ENCODE measurements at places on chromosomes 3 and 15. TPM values are rescaled to one million over a fixed set of nuclear protein-coding genes. Genes with fewer than 3 reads are reported as not detected.

Gene CCR1
- total RNA-seq = not detected

DNA sequence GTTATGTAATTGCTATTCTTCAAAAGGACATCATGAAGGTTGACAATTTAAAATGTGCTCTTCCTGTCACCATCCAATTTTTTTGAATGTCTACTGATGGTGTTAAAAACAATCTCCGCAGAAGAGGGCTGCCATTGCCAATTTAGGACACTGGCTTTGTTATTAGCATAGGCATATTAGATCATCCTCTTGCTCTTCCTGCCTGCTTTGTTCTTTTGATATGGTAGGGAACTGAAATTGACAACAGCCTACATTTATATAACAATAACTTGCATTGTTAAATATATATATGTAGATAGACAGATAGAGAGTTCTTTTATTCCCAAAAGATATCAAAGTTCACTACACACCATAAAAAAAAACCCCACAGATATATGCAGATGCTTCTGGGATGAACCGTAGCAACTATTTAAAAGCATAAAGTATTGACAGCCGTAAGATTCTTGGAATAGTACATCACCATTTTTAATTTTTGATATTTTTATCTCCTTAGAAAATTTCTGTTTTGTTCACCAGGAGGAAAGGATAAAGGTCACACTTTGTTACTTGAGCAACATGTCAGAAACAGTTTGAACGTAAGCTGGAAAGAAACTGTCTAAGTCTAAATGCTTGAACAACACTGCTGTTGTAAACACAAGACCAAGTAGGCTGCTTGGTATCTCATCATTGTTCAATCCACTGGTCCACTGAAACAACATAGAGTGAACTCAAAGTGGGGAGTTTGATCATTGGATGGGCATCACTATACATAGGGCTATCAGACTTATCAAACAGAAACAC is 66.5 kb downstream of the MDFIC2 start:
- DNase-seq = no peak

Gene DUSP7
- total RNA-seq = 20.2 TPM

Gene SLC9A9
- 1.2 TPM for total RNA-seq

Gene GOLGA6L7
- total RNA-seq = not detected

DNA sequence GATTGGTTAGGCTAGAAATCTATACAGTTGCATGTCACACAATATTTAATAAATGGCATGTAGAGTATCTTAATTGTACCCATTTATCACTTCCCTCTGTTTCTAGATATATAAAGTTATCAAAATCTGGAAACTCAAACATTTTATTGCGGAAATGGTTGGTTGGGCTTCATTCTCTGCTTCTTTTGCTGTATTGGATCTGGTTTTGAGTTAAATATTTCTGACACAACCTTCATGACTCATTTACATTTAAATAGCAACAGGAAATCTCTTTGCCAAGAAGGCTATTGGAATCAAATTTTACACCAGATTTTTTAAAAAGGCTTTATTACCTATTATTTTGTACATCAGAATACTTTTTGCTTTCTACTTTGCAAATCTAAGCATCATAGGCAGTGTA is 153.8 kb downstream of the EBLN2 start:
- no peak for DNase-seq

GRCh38 chr15:56871185-56871584 is 47.3 kb upstream of the TCF12 start:
- peak; percentile 84 for DNase-seq

Gene C3orf85
- not detected for total RNA-seq

DNA sequence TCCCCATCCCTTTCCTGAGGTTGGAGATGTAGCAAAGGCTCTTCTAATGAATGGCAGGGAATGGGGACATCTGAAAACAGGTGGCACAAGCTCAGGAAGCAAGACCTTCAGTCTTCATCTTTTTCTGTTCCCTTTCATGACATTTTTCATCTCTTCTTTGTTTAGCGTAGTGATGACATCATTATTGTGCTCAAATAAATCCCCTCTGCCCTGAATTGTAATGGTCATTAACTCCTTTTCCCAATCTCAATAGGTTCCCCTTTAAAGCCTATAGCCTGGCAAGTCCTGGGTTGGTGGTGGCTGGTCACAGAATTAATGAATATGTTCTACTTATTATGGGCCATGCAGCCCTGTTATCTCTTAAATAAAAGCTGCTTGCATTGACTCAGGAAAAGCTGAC is 21.4 kb downstream of the TF start:
- DNase-seq = no peak

- no peak for DNase-seq
Observed at GRCh38 chr15:36901012-36901411, 199.3 kb downstream of the MEIS2 start.

Gene MST1
- total RNA-seq = 6.7 TPM

Gene BCL2A1
- not detected for total RNA-seq

GRCh38 chr15:66211670-66212562 is 41.6 kb downstream of the MEGF11 start:
- DNase-seq = no peak

DNA sequence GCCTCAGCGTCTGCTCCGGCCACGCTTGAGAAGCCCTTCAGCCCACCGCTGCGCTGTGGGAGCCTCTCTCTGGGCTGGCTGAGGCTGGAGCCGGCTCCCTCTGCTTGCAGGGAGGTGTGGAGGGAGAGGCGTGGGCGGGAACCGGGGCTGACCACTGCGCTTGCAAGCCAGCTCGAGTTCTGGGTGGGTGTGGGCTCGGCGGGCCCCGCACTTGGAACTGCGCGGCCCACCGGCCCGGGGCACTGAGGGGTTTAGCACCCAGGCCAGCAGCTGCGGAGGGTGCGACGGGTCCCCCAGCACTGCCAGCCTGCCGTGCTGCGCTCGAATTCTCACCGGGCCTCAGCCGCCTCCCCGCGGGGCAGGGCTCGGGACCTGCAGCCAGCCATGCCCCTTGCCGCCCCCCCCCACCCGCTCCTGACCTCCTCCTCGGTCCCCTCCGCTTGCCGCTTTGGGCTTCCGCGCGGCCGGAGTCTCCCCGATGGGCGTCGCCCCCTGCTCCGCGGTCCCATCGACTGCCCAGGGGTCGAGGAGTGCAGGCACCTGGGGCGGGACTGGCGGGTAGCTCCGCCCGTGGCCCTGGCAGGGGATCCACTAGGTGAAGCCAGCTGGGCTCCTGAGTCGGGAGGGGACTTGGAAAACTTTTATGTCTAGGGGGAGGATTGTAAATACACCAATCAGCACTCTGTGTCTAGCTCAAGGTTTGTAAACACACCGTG is 106.7 kb downstream of the RAP2B start:
- no peak for DNase-seq

Gene SI
- total RNA-seq = not detected

DNA sequence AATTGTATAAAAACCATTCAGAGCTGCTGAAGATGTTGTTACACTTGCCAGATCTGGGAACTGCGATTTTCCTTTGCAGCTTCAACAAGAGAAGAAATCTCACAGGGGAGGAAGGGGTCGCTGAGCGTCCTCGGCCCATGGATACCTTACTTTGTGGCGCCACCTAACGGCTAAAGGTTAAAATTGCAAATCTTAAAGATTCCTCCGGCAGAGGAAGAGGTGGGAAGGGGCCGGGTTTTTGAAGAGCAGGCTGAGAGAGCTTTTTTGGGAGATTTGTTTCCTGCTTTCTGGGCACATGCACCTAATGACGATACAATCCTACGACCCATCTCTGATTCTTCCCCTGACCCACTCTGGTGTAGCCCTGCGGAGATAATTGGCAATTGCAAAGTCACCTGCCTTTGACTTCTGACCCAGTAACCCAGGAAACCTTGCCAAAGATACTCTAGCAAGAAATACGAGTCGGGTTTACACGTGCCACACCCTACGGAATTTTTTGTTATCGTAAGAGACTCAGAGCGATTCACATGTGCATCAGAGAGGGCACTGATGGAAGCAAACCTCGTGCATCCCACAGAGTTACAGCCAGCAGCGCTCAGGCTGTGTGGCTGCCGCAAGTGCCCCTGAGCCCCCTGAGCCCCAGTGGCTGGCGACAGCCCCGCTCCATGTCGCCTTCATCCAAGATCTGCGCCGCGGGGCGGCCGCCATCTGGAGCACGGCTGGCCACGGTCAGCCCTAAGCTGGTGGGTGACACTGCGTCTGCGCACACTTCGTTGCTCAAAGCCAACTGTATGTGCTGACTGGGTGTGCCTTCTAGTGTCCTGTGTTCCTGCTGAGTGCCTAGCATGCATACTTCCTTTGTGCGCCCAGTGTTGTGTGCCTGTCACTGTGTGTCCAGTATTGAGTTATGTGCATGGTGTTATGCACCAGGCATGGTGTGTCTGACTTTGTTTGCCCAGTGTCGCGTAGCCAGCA is 55.2 kb upstream of the CHRNA7 start:
- no peak for DNase-seq

- no peak for DNase-seq
Observed at GRCh38 chr3:123453675-123454074, 4.8 kb upstream of the ADCY5 start.

GRCh38 chr15:82044373-82045178 is 1.2 kb downstream of the MEX3B start:
- no peak for DNase-seq

Gene NR1I2
- total RNA-seq = not detected

GRCh38 chr3:17738921-17739320 is 3.5 kb downstream of the TBC1D5 start:
- no peak for DNase-seq

Gene CLDN18
- not detected for total RNA-seq

DNA sequence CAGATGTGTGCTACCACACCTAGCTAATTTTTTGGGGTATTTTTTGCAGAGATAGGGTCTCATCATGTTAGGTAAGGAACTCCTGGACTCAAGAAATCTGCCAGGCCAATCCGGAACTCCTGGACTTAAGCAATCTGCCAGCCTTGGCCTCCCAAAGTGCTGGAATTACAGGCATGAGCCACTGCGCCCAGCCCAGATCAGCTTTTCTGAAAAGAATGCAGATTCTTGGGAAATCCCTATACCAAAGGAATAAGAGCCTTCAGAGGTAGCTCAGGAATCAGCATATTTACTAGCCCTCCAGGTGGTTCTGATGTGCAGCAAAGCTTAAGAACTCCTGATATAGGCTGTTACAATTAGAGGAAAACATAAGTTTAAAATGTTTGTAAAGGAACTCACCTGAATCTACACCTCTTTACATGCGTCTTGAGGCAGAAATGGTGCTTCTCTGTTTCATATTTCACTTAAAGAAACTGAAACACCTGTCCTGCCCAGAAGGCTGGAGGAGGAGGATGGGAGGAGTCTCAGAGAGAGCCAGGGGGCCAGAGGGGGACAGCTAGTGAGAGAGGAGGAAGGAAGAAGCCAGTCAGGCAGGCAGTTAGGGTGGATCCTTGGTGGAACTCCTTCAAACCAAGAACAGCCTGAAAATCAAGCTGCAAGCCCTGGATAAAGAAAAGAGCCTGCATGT is at the start of gene XCR1:
XCR1 (minus strand) TSS at position 463 of the 685 bp plus-strand sequence. CDS start 5,536 bp downstream, outside the sequence.
- no peak for DNase-seq

GRCh38 chr15:42704492-42704926 is 32.4 kb downstream of the CDAN1 start:
- DNase-seq = peak; percentile 58

GRCh38 chr15:69272891-69273290 is 25.8 kb upstream of the PAQR5 start:
- DNase-seq = no peak

DNA sequence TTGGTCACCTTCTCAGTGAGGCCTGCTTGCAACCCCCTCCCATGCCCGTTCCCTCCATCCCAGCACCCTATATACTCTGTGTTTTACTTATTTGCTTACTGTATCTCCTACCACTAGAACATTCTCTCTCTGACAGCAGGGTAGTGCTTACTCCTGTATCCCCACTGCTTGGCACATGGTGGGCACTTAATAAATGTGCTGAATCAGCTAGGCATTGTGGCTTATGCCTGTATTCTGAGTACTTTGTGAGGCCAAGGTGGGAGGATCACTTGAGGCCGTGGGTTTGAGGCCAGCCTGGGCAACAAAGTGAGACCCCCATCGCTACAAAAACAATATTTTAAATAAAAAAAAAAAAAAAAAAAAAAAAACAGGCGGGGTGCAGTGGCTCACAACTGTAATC is 7.6 kb upstream of the SHISA5 start:
- no peak for DNase-seq

DNA sequence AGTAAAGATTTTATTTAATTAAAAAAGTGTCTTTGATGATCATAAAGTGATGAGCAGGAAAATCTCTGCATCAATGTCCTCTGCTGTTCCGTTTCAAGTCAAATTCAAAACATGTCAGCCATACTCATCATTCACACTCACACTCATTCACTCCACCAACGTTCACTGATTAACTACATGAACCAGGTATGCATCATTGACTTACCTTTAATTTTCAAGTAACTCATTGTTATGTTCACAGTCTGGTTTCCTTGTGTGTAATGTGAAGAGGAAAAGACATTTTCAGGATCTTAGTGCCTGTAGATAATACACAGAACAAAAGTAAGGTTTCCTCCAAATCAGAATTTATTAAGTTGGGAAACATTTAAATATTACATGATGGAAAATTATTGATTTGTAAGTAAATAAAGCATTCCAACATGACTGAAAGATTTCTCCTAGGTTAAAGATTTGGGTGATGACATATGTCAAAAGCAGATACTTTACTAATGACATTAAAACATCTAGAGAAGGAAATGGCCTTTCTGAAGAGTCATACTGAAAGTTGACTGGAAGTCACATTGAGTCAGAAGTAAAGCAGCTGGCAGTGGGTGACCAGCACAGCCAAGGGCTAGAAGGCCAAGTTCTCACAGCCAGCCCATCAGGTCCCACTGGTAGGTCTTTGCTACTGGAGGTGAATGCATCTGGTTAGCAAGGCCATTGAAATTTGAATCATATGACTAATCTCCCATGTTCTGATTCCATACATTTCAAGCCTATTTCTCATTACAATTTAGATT is 251.9 kb downstream of the CDIN1 start:
- DNase-seq = no peak

GRCh38 chr3:137471130-137471529 is 293.0 kb upstream of the SOX14 start:
- no peak for DNase-seq

- no peak for DNase-seq
Observed at GRCh38 chr3:170598091-170598502, 12.2 kb upstream of the SLC7A14 start.

- no peak for DNase-seq
Observed at GRCh38 chr15:66249605-66250174, 3.9 kb downstream of the MEGF11 start.

DNA sequence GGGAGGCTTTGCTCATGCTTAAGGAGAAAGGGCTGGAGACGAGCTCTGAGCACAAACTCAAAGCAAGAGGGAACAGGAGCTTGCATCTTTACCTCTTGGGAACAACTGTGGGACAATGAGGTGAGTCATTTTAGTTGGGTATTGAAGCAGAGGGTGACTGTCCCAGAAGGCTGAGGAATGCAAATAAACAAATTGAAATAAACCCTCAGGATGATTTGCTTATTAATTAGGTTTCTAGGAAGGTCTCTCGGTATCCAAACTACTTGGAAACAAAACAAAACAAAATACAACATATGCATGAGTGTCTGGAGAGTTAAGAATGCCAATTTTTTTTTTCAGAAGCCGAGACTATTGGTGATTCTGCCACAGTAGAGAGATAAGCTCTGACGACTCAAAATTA is 38.4 kb upstream of the CACNA2D3 start:
- no peak for DNase-seq

Gene CCR9
- not detected for total RNA-seq

Data from glomerular endothelial cell (primary cell).